Naive thymus-derived CD4-positive, alpha-beta T cell (primary cell): ENCODE measurements at places on chromosomes 16 and 17. TPM values are rescaled to one million over a fixed set of nuclear protein-coding genes. Genes with fewer than 3 reads are reported as not detected.

- no peak for DNase-seq
Observed at GRCh38 chr17:80780381-80781198, 211.1 kb upstream of the CHMP6 start.

DNA sequence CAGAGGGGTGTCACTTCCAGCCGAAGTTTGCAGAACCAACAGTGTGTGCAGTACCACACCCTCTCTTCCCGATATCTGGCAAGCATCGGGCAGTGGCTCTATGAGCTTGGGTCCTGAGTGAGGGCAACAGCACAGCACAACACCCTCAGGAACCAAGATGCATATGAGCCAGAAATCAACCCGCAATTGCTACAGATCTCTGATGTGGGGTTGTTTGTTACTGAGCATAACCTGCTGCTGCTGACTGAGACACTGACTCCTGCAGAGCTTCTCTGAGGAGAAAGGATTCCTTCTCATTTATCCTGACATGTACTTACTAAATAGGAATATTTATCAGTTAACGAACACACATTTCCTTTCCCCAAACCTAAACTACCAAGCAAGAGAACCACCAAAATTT lies 218.3 kb downstream of the RBFOX3 start:
- no peak for DNase-seq

GRCh38 chr17:82898976-82899514 lies 59.2 kb upstream of the ZNF750 start:
- DNase-seq: no peak

- no peak for DNase-seq
Observed at GRCh38 chr16:14289692-14290340, 218.7 kb downstream of the MRTFB start.

GRCh38 chr17:36627101-36627500 lies 25.7 kb downstream of the MRM1 start:
- DNase-seq: no peak

DNA sequence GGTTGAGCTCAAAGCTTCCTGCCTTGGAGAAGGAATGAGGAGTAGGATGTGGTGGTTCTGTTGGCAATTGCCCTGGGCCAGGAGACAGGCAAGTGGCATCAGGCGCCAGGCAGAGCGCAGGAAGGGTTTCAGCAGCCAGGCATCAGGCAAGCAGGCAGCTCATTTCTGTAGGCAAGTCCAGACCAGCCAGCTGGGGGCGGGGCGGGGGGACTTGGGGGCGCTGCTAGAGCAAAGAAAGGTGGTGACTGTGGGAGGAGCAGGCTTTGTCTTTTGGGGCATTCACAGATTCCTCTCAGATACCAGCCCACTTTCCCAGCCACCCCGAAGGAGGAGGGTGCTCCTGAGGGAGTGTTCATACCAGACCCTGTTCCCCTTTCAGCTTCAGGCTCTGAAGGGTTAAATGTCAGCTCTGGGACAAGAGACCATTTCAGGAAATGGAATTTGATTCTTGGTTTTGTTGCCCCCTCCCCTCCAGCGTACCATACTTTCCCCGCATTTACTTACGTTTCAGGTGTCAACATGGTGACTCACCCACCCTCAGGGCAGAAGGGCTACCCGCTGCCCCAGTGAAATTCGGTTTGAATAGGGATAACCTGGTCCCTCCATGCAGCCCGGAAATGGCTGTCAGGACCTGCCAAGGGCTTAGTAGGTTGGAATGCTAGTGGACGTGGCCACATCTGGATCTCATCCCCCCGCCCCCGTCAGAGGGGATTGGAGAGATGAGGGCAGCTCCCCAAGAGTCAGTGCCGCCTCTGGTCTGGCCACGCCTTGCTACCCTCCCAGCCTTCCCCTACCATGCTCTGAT lies 13.2 kb downstream of the NGFR start:
- no peak for DNase-seq

- DNase-seq: no peak
Observed at GRCh38 chr16:84292011-84292410, 2.7 kb upstream of the WFDC1 start.

- DNase-seq: no peak
Observed at GRCh38 chr16:87160234-87160636, 157.0 kb downstream of the C16orf95 start.

- no peak for DNase-seq
Observed at GRCh38 chr17:13599864-13600263, 1.9 kb downstream of the HS3ST3A1 start.

DNA sequence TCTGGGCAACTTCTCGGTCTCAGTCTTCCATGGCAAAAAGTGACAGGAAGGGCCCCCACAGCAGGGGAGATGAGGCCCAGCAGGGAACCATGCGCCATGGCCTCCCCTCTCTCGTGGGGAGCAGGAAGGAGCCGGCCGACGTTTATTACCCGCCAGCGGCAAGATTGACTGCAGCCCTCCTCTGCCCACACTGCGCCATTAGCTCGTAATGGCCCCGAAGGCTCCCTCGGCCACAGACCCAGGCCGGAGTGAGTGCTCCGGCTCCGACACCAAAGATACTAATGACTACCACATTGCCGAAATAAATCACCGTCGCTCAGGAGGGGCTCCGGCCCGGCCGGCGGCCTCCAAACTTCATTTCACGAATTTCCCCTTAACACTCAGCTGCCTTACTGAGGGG lies 226.9 kb downstream of the C16orf78 start:
- no peak for DNase-seq

GRCh38 chr17:41377546-41377945 lies 4.6 kb downstream of the KRT34 start:
- DNase-seq: no peak

DNA sequence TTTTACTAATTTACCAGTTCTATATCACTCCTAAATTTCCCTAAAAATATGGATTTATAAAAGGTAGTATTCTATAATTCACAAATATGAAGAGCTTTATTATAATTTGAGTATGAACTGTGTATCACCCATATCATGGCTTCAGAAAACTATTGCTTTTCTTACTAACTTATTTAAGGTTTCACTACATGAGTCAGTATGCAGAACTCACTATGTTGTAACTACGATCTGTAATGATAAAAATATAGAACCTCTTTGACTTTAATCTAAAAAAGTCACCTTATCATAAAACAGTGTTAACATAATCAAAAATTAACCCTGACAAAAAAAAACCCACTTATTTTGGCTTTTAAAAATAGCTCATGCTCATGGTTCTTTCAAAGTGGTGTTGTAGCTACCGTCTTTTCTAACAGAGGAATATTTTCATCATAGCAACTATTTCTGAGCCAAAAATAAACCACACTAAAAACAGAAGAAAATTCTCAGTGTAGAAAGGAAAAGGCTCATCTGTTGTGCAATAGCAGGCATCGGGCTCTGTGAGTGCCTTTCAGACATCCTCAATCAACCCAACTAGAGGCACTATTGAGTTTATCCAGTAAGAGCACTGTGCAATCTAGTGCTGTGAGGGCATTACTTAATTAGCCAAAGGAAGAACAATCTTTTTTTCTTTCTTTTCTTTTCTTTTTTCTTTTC lies 42.1 kb downstream of the ITGAM start:
- no peak for DNase-seq

- DNase-seq: no peak
Observed at GRCh38 chr16:47729701-47730100, 268.6 kb downstream of the PHKB start.

GRCh38 chr16:59330019-59330670 lies 596.0 kb upstream of the GOT2 start:
- no peak for DNase-seq

Gene AATK
- total RNA-seq: 0.46 TPM

Gene TEKT1
- total RNA-seq: not detected

Gene NXPH3
- not detected for total RNA-seq

Gene PSMC3IP
- total RNA-seq: 6.0 TPM
